ENCODE measurements at places on chromosomes 1 and 21.
A peak's percentile ranks its signal among the peaks of the same experiment; 100 is the strongest.

DNA sequence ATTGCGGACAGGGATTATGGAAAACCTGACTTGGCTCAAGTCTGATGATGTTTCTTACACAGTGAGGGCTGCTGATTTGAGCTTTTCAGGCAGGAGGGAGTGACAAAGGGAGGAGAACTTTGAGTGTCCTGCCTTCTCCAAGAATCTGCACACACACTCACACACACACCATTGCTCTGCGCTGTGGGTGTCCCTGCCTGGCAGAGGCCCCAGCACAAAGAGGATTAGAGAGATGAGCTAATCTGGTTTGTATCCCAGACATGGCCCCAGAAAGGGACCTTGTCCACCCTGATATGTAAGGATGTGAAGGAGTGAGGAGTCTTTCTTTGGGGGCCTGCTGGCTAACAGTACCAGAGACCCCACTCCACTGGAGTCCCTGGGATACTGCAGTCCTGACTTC, 5.9 kb upstream of the WNT2B start:
- DNase-seq, result no peak

GRCh38 chr1:50656931-50657330, 233.7 kb upstream of the DMRTA2 start:
- no peak for DNase-seq

- DNase-seq, result no peak
These were observed 521.6 kb downstream of the PLPP3 start for GRCh38 chr1:56057466-56058405.

- DNase-seq, result no peak
These were observed 99.7 kb upstream of the CD34 start for GRCh38 chr1:208010487-208011071.

DNA sequence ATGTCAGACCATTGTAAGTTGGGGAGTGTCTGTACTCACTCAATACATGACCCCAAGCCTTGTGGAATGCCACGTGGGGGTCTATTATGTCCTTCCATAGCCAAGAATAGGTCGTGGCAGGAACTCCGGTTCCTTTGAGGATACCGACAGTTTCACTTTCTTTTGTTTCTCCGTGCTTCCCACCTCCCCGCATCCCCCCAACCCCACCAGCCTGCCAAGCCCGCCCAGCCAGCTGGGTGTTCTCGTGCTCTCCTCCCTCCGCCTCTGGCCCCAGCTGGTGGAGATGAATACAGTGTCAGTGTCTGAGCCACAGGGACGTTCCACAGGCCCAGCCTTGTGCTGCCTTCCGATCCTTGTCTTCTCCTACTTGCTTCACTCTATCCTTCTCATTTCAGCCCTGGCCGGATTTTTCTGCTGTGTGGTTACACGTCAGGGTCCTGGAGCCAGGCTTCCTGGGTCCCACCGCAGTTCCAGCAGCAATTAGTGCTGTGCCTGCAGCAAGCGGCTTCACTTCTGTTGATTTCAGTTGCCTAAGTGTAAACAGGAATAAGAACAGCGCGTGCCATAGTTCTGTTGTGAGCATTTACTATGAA, 4.1 kb upstream of the AGTRAP start:
- DNase-seq, result no peak

DNA sequence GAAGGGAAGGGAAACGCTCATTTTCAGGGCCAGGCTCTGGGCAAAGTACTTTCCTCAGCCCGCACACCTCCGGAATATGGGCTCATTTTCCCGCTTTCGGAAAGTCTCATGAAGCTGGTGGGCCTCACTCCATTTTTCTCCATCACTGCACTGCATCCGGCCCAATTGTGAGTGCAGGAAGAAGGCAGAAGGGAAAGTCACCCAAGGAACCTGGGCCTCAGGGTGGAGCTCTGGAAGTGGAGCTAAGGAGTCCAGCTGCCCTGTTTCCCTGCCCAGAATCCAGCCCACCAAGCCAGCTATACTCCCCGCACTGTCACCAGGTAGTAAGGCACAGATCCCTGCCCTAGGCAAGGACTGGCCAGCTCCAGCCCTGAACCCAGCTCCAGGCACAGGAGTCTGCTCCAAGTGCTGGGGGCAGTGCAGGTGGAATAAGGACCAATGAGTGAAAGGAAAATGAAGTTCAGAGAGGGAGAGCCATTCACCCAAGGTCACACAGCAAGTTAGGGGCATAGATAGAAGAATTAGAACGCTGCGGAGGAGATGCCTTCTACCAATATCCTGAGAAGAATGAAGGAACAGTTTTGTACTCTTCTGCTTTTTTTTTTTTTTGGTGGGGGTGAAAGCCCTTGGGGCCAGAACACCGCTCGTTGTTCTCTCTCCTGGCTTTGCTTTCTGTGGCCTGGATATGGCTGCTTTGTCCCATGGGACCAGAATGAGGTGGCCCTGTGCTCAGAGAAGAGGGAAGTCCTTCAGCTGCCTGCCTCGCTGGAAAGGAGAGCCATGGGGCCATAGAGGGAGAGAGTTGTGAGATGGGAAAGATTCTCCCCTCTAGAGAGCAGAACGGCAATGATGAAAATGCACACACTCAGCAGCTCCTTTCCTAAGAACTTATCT, 10.0 kb downstream of the LRP8 start:
- no peak for DNase-seq

DNA sequence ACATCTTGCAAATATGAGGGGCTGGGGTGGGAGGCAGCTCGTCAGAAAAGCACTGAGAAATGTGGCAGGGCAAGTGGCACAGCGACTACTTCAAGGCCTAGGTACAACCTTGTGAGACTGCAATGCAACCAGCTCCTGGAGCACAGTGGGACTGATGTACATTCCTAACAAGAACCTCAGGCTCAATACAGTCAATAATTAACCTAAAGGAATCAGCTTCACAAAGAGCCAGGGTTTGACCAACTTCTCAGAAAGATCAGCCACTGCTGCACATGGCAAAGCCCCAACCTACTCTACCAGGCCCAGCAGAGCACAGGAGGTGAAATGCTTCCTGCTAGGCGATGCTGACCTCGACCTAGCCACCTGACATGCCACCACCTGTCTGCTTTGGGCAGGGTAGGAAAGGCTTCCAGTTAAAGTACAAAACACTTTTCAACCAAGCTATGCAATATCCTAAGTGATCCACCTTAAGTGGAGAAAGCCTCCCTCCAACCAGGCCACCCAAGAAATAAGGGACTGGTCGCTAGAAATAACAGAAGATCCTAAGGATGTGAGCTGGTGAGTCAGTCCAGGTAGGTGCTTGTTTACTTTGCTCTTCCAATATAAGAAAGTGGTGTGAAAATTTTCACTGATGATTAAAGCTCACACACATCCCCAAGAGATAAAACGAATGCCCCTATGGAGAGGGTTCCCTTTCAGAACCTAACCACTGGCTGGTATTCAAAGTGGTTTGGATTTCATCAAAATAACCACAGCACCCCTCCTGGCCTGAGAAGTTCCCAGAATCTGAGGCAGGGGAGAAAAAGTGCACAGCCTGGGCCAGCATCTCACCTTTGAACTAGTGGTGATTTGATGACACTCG, 2.1 kb downstream of the RIPK4 start:
- DNase-seq, result no peak

- no peak for DNase-seq
These were observed 107.6 kb downstream of the EPHB2 start for GRCh38 chr1:22818061-22818770.

DNA sequence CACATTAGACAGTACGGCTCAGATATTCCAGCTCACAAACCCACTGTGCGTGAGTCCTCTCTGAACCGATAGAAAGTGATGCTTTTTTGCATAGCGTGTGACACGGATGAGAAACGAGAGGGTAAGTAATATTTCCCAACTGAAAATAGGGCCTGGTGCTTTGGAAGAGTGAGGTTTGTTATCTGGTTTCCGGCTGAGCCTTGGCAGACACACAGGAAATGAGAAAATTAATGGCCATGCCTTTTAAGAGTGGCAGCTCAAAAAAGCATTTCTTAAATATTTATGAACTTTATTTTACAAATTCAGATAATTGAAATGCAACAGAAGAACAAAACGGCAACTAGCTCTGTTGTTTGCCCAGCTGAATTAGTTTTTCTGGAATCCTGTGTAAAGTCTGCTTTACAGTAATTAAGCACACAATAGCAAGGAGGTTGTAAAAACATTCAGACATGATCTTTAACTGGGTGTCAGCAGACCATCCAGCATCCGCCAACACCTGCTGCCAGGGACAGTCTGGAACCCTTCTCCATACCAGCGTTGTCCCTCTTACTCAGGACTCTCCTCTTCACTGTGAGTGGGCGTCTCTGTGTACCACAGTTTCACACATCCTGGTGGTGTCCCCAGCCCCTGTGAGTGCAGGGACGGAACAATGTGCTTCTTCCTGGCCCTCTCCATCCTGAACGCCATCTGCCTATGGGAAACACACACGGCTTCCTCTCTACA, 155.4 kb downstream of the PGBD5 start:
- DNase-seq, result no peak

DNA sequence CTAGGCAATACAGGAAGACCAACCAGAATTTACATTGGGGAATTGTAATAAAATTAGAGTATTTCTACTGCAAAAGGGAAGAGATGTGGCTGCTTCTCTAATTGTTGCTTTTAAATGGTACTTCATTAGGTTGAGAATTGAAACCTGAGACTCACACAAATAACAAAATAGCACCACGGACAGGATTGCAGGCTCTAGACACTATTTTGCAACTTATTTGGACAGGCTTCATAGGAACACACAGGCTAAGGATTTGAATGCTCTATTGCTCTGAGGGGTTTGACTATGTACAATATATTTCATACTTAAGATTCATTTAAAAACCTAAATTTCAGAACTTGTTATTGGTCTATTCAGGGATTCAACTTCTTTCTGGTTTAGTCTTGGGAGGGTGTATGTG, 79.6 kb downstream of the ATP1B1 start:
- DNase-seq, result no peak

- DNase-seq, result no peak
These were observed 106.2 kb downstream of the TOMM20 start for GRCh38 chr1:235022341-235022980.

DNA sequence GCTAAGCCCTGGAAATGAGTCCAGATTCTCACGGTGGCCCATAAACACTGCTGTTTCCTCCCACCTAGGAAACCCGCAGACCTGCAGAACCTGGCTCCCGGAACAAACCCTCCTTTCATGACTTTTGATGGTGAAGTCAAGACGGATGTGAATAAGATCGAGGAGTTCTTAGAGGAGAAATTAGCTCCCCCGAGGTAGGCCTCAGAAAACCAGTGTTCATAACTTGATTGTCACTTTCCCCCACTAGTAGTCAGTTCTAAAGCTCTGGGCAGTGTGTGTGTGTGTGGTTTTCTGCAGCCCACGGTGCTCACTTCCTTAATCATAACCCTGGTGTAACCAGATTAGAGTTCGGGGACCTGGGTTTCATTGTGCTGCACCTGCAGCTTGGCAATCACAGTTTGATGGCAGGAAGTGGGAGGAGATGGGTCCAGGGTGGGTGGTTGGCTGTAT, 39.1 kb downstream of the CLIC6 start:
- peak; percentile 61 for DNase-seq

DNA sequence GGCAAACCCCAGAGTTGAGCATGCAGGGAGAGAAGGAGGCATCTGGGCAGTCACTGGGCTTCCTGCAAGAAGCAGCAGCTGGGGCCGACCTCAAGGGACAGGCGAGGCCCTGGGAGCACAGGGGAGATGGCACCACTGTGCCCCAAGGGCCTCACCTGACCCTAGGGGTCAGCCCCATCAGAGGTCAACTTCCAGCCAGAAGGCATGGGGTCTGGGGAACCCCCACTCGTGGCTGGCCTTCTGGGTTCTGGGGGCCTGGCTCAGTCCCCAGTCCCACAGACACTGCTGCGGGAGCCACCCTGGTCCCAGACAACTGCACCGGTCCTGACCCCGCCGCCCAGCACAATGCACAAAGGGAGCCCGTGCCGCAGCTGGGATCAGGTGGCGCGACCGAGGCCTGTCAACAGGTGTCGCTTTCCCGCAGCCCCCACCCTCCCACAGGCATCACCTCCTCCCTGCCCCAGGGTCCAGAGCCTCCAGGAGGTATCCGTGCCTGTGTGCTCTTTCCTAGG, 6.2 kb downstream of the WNT9A start:
- DNase-seq, result no peak

GRCh38 chr1:2936559-2937515, 84.4 kb upstream of the ACTRT2 start:
- DNase-seq, result no peak

DNA sequence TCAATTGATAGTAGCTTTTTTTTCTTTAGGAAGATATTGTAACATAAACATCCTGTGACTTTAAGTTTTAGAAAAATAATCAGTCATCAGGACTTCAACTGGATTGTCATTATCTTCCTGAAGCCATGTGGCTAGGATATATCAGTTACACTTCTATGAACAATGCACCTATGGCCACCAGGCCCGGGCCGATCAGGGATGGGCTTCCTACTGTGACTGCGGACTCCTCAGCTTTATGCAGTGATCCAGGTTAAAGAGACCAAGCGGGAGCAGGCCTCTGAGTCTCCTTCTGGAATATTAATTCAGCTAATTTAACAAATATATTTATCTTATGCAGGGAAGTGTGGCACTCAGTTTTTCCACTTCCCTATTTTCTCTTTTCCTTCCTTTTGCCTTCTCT, 200.6 kb downstream of the ADGRL2 start:
- no peak for DNase-seq

GRCh38 chr1:194535369-194535768, 1349.0 kb upstream of the B3GALT2 start:
- no peak for DNase-seq

- no peak for DNase-seq
These were observed 36.7 kb upstream of the FAM163A start for GRCh38 chr1:179706339-179706941.

GRCh38 chr1:30738040-30738714, 14.8 kb upstream of the MATN1 start:
- no peak for DNase-seq

- DNase-seq, result no peak
These were observed 25.6 kb downstream of the PRSS38 start for GRCh38 chr1:227841096-227841495.

DNA sequence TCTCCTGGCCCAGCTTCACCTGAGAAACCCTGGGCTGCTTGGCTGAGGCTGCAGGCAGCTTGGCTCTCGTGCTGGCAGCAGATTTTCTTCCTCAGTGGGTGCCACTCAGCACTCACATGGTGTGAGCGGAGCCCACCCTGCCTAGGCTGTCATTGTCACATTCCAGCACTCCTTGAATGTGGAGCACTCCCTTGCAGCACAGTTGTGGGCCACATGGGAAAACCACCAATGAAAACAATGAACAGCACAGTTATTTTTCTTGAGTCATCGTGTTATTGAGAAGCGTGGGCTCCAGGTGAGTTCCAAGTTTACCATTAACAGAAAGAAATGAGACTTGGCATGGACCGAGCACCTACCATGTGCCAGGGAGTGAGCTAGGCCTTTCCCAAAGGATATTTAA, 27.2 kb upstream of the TRIM67 start:
- DNase-seq, result no peak

- no peak for DNase-seq
These were observed 121.0 kb downstream of the TMEM53 start for GRCh38 chr1:44553127-44553758.

- no peak for DNase-seq
These were observed 15.7 kb downstream of the LAMC1 start for GRCh38 chr1:183038913-183039312.

GRCh38 chr1:107433635-107434360, 293.0 kb downstream of the NTNG1 start:
- DNase-seq, result no peak

Data from activated naive CD4-positive, alpha-beta T cell treated with anti-CD3 and anti-CD28 coated beads, Interleukin-2, amount 50 U/mL, for 72 hours (primary cell).